Ascending aorta (tissue), 2 donors: ENCODE measurements at places on chromosomes 6 and 20.

DNA sequence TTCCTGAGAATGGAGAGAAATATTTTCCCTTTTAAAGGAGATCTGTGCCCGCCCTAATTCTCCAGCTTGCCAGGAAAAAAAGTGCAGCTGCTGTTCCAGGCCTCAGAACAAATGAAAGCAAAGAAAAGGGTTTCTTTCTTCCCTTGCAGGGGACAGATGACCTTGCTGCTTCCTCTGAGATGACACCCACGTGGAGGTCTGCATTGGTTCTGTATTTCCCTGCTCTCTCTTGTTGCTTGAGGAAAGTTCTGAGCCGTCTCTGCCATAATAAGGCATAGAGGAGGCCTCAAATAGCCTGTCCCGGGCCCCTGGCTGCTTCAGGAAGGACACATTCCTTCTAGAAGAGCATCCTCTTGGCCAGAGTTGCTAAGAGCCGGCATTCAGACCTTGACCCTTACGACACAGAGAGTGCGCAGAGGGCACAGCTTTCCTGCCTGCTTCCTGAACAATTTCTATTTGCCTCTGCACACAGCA lies 501.8 kb upstream of the SULF2 start:
- peaks cover 33% of the 10 kb centered on the region for H3K4me1 ChIP-seq
- H3K27me3 ChIP-seq, result no peaks in the 10 kb centered on the region
- H3K36me3 ChIP-seq, result no peaks in the 10 kb centered on the region
- H3K4me3 ChIP-seq, result no peak overlapping the region
- DNase-seq, result no peak

- no peaks in the 10 kb centered on the region for H3K4me1 ChIP-seq
- H3K27ac ChIP-seq, result no peak overlapping the region
- DNase-seq, result no peak
- H3K27me3 ChIP-seq, result no peaks in the 10 kb centered on the region
- no peaks in the 10 kb centered on the region for H3K36me3 ChIP-seq
Measured at GRCh38 chr20:59657459-59658046, 53.2 kb downstream of the PHACTR3 start.

- no peaks in the 10 kb centered on the region for H3K4me1 ChIP-seq
- H3K36me3 ChIP-seq, result no peaks in the 10 kb centered on the region
- H3K27ac ChIP-seq, result no peak overlapping the region
- H3K27me3 ChIP-seq, result no peaks in the 10 kb centered on the region
- DNase-seq, result no peak
Measured at GRCh38 chr6:24574809-24575208, 71.2 kb downstream of the KIAA0319 start.

DNA sequence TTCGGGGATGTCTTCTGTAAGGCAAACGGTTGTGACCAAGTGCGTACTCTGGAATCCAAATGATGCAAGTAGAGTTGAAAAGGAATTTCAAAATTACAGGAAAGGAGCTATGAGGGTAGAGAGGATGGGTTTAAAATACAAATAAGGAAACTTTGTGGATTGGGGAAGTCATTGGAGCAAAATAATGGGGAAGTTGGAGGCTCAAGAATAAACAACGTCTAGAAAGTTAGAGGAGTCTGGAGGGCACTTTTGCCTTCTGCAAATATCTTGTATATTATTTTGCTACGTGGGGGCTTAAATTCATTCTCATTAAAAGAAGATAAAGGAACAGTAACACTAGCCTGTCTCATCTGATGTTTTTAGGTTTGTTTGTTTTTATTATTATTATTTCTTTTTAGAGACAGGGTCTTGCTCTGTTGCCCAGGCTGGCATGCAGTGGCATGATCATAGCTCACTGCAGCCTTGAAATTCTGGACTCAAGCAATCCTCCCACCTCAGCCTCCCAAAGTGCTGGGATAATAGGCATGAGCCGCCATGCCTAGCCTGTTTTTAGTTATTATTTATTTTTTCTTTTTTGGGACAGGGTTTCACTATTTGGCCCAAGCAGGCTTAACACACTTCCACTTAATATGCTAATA lies 55.0 kb upstream of the TNFAIP3 start:
- H3K36me3 ChIP-seq, result no peaks in the 10 kb centered on the region
- H3K27me3 ChIP-seq, result no peaks in the 10 kb centered on the region
- H3K27ac ChIP-seq, result no peak overlapping the region
- no peak overlapping the region for H3K4me3 ChIP-seq
- H3K4me1 ChIP-seq, result no peaks in the 10 kb centered on the region
- no peak for DNase-seq

- H3K4me1 ChIP-seq, result no peaks in the 10 kb centered on the region
- DNase-seq, result no peak
- no peaks in the 10 kb centered on the region for H3K27me3 ChIP-seq
- no peak overlapping the region for H3K27ac ChIP-seq
- H3K4me3 ChIP-seq, result no peak overlapping the region
- H3K36me3 ChIP-seq, result no peaks in the 10 kb centered on the region
Measured at GRCh38 chr6:38193481-38194281, 374.2 kb downstream of the ZFAND3 start.

DNA sequence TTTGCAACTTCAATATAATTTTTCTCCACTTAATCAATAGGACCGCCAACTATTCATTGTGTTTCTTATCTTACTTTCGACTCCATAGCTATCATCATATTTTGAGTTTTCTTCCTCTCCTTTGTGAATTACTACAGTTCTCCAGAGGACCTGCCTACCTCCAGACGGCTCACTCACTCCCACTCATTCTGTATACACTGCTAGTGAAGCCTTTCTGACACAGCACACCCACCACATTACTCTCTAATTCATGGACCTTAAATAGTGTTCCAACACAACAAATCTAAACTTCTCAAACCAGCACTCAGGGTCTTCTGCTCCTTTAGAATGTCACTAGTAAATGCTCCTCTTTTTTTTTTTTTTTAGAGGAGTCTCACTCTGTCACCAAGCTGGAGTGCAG lies 23.8 kb downstream of the FKBP5 start:
- no peak for DNase-seq
- H3K4me3 ChIP-seq, result no peak overlapping the region
- no peak overlapping the region for H3K27ac ChIP-seq

- no peak overlapping the region for H3K27ac ChIP-seq
- no peak overlapping the region for H3K4me3 ChIP-seq
- no peaks in the 10 kb centered on the region for H3K36me3 ChIP-seq
- H3K4me1 ChIP-seq, result no peaks in the 10 kb centered on the region
- no peak for DNase-seq
Measured at GRCh38 chr6:135738636-135739035, 112.9 kb upstream of the PDE7B start.

- no peak overlapping the region for H3K27ac ChIP-seq
- H3K4me3 ChIP-seq, result no peak overlapping the region
- DNase-seq, result no peak
- no peaks in the 10 kb centered on the region for H3K36me3 ChIP-seq
Measured at GRCh38 chr6:86477500-86478148, 459.7 kb upstream of the HTR1E start.

- no peaks in the 10 kb centered on the region for H3K36me3 ChIP-seq
- DNase-seq, result no peak
- no peak overlapping the region for H3K4me3 ChIP-seq
- H3K27ac ChIP-seq, result no peak overlapping the region
- H3K27me3 ChIP-seq, result no peaks in the 10 kb centered on the region
Measured at GRCh38 chr6:134424165-134424797, 106.4 kb upstream of the SGK1 start.

DNA sequence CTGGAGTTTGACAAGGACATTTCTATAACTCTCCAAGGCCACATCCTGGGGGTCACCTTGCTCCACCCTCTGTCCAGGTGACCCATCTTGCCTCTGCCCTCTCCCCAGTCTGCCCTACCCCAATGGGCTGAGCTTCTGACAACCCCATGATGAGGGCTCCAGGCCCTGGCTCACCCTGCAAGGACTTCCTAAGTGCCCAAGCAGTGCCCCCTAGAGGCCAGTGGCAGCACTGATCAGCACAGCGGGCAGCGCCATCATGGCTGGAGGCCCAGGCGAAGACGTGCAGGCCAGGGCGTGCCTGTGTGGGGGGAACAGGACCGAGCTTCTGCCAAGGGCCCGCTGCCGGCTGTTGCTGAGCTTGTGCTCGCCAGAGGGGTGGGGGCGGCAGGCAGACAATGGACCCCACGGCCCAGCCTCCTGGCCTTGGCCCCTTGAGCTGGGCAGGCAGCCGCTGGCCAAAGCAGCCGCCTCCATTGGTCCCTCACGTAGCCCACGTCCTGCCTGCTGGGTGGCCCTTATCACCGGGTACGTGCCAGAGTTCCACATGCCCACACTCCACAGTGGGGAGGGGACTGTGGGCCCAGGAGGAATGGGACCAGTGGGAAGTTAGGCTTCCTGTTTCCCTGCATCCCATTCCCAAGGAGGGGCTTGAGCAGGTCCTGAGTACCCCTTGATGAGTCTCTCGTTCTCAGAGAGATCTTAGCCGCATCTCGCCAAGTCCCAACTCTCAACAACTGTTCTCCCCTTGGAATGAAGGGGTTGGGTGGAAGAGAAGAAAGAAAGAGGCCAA lies 64.3 kb downstream of the MRPL14 start:
- DNase-seq, result no peak
- H3K36me3 ChIP-seq, result no peaks in the 10 kb centered on the region
- no peak overlapping the region for H3K4me3 ChIP-seq
- H3K27me3 ChIP-seq, result no peaks in the 10 kb centered on the region
- peaks cover 37% of the 10 kb centered on the region for H3K4me1 ChIP-seq
- H3K27ac ChIP-seq, result peak overlapping the region; percentile 91

- H3K36me3 ChIP-seq, result no peaks in the 10 kb centered on the region
- DNase-seq, result no peak
- no peak overlapping the region for H3K27ac ChIP-seq
- H3K4me1 ChIP-seq, result no peaks in the 10 kb centered on the region
Measured at GRCh38 chr20:61443443-61444126, 191.5 kb downstream of the CDH4 start.

DNA sequence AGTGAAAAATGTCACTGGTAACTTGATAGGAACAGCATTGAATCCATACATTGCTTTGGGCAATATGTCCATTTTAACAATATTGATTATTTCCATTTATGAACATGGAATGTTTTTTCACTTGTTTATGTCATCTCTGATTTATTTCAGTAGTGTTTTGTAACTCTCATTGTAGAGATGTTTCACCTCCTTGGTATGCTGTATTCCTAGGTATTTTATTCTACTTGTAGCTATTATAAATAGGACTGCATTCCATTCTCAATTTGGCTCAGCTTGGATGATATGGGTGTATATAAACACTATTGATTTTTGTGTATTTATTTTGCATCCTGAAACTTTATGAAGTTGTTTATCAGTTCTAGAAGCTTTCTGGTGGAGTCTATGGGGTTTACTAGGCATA lies 730.3 kb downstream of the DOK5 start:
- no peak for DNase-seq
- no peak overlapping the region for H3K4me3 ChIP-seq
- H3K27me3 ChIP-seq, result no peaks in the 10 kb centered on the region

GRCh38 chr6:111687652-111688051 lies 82.0 kb upstream of the TRAF3IP2 start:
- no peaks in the 10 kb centered on the region for H3K36me3 ChIP-seq
- DNase-seq, result no peak
- H3K27ac ChIP-seq, result no peak overlapping the region

- no peak overlapping the region for H3K4me3 ChIP-seq
- no peak overlapping the region for H3K27ac ChIP-seq
- no peak for DNase-seq
- no peaks in the 10 kb centered on the region for H3K36me3 ChIP-seq
- no peaks in the 10 kb centered on the region for H3K4me1 ChIP-seq
- no peaks in the 10 kb centered on the region for H3K27me3 ChIP-seq
Measured at GRCh38 chr20:21901470-21902275, 196.2 kb downstream of the PAX1 start.

DNA sequence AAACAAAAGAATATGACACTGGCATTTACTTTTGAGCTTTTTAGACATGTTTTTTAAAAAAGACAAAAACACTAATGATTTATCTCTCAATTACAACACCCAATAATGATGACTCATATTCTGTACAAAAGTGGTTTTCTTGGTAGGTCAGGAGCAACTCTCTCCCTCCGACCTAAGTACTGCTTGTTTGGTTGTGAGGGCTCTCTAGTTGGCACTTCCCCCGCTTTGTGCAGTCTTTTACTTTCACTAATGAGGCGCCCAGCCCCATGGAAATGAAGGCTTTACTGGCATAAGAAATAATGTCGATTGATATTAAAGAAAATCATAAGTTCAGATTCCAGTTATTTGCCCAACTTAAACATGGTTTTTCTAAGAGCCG lies 1.3 kb downstream of the KPNA5 start:
- DNase-seq, result no peak
- H3K36me3 ChIP-seq, result no peaks in the 10 kb centered on the region
- H3K4me3 ChIP-seq, result peak overlapping the region; percentile 87
- no peaks in the 10 kb centered on the region for H3K27me3 ChIP-seq
- H3K4me1 ChIP-seq, result peaks cover 6% of the 10 kb centered on the region
- H3K27ac ChIP-seq, result no peak overlapping the region

DNA sequence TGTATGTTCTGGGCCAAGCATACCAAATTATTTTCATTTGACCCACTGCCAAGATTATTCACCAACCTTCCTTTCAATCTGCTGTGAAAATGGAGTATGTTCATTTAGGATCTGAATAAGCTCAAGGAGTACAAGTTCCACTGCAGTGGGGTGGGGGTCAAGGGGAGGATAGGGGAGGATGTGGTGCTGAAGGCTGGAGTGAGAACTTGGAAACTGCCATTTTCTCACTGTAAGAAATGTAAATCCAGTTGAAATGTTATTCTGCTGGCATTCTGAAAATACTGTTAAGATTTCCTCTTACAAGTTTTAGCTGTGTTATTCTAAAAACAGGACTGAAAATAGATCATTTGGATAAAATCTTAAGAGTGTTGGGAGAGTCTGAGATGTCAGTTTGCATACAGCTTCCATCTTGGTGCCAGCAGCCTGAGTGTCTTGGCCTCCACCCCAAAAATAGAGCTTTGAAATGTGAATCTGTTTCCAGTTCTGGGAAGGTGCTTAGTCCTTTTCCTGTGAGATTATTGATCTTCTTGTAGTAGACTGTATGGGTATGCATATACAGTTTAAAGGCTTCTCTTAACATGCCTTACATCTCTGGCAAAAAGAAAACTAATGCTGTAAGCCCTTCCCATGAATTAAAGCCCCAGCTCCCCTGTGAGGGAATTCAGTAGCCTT lies 84.3 kb downstream of the CTNNBL1 start:
- no peak overlapping the region for H3K4me3 ChIP-seq
- H3K27ac ChIP-seq, result no peak overlapping the region
- no peaks in the 10 kb centered on the region for H3K36me3 ChIP-seq
- no peaks in the 10 kb centered on the region for H3K27me3 ChIP-seq
- DNase-seq, result no peak

- H3K27me3 ChIP-seq, result no peaks in the 10 kb centered on the region
- H3K27ac ChIP-seq, result no peak overlapping the region
- H3K4me3 ChIP-seq, result no peak overlapping the region
- H3K4me1 ChIP-seq, result peaks cover 5% of the 10 kb centered on the region
- no peaks in the 10 kb centered on the region for H3K36me3 ChIP-seq
Measured at GRCh38 chr6:15626160-15626559, 36.7 kb downstream of the DTNBP1 start.

- H3K36me3 ChIP-seq, result no peaks in the 10 kb centered on the region
- no peaks in the 10 kb centered on the region for H3K27me3 ChIP-seq
- no peak for DNase-seq
- H3K27ac ChIP-seq, result peak overlapping the region; percentile 94
- peaks cover 8% of the 10 kb centered on the region for H3K4me1 ChIP-seq
Measured at GRCh38 chr6:170553534-170554012, 466 bp upstream of the PSMB1 start.
